Cerebellar cortex (tissue), 1 donor: ENCODE measurements at places on chromosomes 2 and 18.

GRCh38 chr2:164644036-164644700, 22.9 kb upstream of the GRB14 start:
- no peak for DNase-seq

GRCh38 chr2:31442376-31442775, 27.8 kb upstream of the XDH start:
- no peak for DNase-seq

DNA sequence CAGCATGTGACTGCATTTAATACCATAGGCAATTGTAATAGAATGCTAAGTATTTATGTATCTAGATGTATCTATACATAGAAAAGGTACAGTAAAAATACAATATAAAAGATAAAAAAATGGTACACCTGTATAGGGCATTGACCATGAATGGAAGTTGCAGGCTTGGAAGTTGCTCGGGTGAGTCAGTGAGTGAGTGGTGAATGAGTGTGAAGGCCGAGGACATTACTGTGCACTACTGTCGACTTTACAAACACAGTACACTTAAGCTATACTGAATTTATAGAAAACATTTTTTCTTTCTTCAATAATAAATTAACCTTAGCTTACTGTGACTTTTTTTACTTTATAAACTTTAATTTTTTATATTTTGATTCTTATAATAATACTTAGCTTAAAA, 8.9 kb downstream of the DIS3L2 start:
- no peak for DNase-seq

GRCh38 chr18:8373486-8373885, 235.8 kb upstream of the RAB12 start:
- DNase-seq = no peak

- DNase-seq = peak; percentile 85
Measured at GRCh38 chr2:208033701-208034502, 8.6 kb upstream of the PLEKHM3 start.

DNA sequence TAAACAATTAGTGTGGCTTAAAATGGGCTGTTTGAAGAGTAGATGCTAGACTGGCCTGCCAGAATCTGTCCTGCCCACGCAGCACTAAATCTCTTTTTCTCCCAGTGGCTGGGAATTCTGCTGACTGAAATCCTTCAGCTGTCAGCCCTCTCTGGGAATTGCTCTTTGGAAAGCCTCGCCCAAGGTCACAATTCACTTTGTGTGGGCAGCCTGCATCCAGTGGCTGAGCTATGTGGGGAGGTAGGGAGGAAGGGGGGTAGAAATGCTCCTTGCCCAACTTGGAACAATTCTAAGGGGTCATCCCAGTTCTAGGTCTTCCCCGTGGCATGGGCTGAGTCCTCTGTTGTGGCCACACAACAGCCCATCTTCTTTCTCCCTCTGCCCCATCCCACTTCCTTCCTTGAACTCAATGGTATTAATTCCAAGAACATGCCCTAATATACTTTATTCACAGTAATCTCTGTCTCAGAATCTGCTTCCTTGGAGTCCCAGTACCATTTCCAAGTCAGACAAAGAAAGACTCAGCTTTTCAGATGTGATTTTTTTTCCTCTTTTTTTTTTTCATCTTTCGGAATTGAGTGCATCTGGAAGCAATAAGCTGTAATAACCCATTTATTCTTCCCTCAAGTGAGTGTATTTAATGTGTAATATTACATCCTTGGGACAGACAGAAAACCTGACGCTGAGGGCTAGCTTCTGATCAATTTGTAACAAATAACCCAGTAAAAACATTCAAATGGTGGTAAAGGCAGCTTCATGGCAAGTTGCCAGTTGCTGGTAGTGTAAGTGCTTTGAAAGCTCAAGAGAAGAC, 189.4 kb downstream of the GPD2 start:
- peak; percentile 2 for DNase-seq

DNA sequence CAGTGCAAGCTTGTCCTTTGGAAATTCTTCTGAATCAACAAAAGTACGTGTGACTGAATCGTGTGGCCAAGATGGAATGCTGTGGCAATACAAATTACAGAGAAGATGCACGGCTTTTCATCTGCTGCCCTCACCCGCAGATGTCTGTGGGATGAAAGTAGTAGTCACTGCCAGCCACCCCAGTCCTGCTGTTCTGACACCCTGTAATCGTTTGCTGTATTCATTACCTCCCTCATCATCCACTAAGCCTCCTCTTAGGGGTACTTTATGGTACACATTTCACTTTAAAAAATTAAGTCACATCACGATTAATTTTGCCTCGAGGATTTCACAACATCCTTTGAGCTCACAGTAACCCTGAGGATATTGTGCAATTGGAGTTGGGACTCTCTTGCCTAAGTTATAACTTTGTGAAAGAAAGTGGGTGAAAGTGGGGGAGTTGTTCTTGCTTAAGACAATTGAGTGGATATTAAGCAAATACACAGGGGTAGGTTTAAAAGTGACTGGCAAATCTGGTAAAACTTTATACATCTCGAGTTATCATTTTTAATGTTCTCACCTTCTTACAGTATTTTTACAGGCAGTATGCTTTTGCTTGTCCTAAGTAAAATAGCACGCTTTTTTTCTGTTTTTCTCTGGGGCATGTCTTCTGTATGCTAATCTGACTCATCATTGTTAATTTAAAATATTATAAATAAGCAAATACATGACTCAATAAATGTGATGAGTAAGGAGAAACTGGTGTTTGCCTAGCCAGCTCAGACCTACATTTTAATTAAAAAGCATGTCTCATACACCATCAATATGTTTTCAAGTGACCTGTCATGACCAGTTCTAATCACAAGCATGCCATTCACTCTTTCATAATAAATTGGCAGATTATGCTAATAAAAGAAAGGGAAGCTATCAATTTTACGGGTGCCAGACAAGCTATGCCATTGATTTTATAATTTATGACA, 680.9 kb downstream of the IRS1 start:
- no peak for DNase-seq

GRCh38 chr2:88125924-88126771, 1.7 kb downstream of the FABP1 start:
- DNase-seq = no peak

- DNase-seq = peak; percentile 82
Measured at GRCh38 chr18:37565101-37565976, at the start of gene CELF4. Gene CELF4, minus strand, starts transcription at chr18:37565798.

GRCh38 chr18:48785091-48785614, 165.6 kb downstream of the SMAD7 start:
- no peak for DNase-seq

- DNase-seq = peak; percentile 70
Measured at GRCh38 chr18:3411327-3411726, 38.6 kb upstream of the TGIF1 start.

- no peak for DNase-seq
Measured at GRCh38 chr2:72623481-72623880, 202.4 kb downstream of the EXOC6B start.

GRCh38 chr2:55452879-55453278, 33.2 kb upstream of the CCDC88A start:
- no peak for DNase-seq

GRCh38 chr2:197838579-197838978, 34.2 kb downstream of the PLCL1 start:
- peak; percentile 5 for DNase-seq
